ENCODE measurements at places on chromosomes 2 and 18.

DNA sequence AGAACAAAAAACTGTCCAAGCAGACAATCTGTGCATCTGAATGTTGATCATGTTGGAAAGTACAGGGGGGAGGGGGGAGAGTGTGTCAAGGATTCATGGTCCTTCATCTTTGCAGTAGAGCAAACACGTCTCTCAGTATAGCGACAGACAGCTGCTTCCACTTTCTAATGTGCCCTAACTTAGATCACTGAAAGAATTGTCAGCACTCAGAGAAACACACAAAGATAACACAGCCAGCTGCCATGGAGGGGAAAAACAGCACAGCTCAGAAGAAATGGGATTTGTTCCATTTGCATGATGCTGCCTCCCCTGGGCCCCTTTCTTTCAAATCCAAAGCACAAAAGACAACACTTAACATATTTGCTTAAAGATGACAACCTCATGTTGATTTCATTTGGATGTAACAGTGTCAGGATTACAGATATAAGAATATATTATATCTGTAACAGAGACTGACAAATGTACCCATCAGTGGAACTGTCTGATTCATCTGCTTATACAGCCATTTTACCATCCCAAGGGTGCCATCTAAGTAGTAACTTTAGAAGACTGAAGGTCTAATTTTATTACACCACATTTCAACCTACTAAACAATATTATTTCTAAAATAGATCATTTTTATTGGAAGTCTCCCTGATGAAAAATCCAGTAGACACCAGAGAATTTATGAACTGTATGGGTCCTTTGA is 17.7 kb downstream of the FIGN start:
- no peak for DNase-seq

GRCh38 chr2:79513711-79514110 is 860 bp downstream of the CTNNA2 start:
- no peak for DNase-seq

- no peak for DNase-seq
Measured at GRCh38 chr2:218992703-218993344, 398 bp downstream of the CRYBA2 start.

DNA sequence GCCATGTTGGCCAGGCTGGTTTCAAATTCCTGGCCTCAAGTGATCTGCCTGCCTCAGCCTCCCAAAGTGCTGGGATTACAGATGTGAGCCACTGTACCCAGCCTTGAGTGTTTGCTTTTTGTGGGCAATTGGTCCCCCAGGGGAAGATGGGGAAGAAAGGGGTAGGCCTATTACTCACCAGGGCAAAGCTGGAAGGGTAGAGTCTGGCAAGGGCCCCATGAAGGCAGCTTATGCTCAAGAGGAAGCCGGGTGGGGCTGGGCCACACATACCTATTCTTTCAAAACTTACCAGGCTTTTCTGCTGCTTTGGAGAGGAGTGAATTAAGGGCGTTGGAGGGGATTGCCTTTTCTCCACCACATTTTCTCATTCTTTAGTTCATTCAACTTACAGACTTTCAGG is 24.5 kb upstream of the CD28 start:
- DNase-seq = no peak

DNA sequence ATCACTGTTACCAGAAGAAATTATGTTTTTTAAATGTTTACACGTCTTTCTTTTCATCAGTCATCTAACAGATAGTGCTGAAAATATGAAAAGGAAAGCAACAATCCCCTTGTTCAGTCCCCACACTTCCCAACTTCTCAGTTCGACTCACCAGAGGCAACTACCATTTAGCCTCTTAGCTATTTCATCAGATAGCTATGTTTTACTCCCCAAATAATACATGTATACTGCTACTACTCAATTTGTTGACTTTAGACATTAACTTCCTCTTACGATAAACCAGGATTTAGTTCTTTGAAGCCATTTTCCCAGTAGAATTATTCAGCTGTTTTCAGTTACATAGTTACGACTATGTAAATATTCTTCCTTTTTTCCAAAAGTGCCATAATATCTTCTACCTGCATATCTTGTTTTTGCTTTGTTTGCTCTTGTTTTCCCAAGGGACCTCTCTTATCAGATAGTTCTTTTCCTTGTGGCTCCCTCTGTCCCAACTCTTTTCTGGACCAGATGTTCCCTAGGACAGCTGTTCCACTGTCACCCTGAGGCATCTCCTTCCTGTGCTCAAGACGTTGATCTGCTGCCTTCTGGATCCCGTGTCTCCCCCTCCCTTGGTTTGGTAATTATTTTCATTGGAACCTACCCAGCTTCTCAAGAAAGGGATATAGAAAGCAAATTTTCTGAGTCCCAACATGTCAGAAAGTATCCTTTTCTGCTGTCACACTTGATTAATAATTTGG is 289.3 kb upstream of the TANK start:
- DNase-seq = no peak

- no peak for DNase-seq
Measured at GRCh38 chr2:97812931-97813330, 99.6 kb downstream of the ZAP70 start.

GRCh38 chr18:9982711-9983110 is 68.9 kb downstream of the VAPA start:
- no peak for DNase-seq

GRCh38 chr2:118431997-118432396 is 343.7 kb downstream of the INSIG2 start:
- no peak for DNase-seq

GRCh38 chr2:106106622-106107508 is 87.2 kb downstream of the UXS1 start:
- DNase-seq = no peak

DNA sequence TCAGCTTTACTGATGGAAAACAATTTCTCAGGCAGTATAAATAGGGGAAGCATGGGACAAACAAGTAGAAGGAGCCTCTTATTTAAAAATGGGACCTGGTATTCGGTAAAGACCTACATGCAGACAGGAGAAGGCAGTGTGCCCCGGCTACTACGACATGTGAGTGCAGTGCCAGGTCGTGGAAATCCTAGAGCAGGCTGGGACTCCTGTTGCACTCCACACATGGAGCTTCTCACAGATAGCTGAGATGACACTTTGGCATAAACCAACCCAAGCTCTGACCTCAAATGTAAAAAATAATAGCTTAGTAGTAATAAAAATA is 885 bp upstream of the DSEL start:
- DNase-seq = no peak

GRCh38 chr2:113200736-113201490 is 27.1 kb downstream of the PSD4 start:
- DNase-seq = no peak

DNA sequence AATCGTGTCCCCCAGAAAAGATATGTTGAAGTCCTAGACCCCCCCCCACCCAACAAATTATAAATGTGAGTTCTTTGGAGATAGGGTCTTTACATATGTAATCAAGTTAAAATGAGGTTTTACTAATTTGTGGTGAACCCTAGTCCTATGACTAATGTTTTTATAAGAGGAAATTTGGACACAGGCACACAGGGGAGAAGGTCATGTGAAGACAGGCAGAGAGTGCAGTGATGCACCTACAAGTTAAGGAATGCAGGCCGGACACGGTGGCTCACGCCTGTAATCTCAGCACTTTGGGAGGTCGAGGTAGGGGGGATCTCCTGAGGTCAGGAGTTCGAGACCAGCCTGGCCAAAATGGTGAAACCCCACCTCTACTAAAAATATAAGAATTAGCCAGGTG is 5.8 kb upstream of the PMAIP1 start:
- DNase-seq = no peak

GRCh38 chr2:230258483-230258882 is 32.9 kb downstream of the SP140 start:
- DNase-seq = no peak

- DNase-seq = no peak
Measured at GRCh38 chr2:133667085-133667484, 98.8 kb upstream of the NCKAP5 start.

GRCh38 chr2:33419581-33420200 is 56.8 kb upstream of the RASGRP3 start:
- DNase-seq = no peak

- DNase-seq = no peak
Measured at GRCh38 chr2:229650901-229651300, 63.5 kb downstream of the DNER start.

Measured in progenitor cell of endocrine pancreas (in vitro differentiated cells).